Tibial nerve (tissue), 4 donors: ENCODE measurements at places on chromosomes 16 and 17. TPM values are rescaled to one million over a fixed set of nuclear protein-coding genes. Genes with fewer than 3 reads are reported as not detected.

Gene YPEL2
- total RNA-seq: 33.6 TPM

Gene MYH2
- total RNA-seq: not detected

Gene ARL5C
- total RNA-seq: not detected

Gene RNPS1
- total RNA-seq: 109 TPM

Gene CLTC
- 188 TPM for total RNA-seq

Gene ICAM2
- 40.4 TPM for total RNA-seq

Gene ATF7IP2
- 4.8 TPM for total RNA-seq

Gene LDHD
- 20.1 TPM for total RNA-seq

Gene TBC1D3B
- 1.0 TPM for total RNA-seq

Gene RSL1D1
- 105 TPM for total RNA-seq

Gene CD300E
- total RNA-seq: under 0.01 TPM

Gene IL17C
- not detected for total RNA-seq
